Activated CD4-positive, alpha-beta T cell treated with anti-CD3 and anti-CD28 coated beads for 36 hours (primary cell): ENCODE measurements at places on chromosomes 16 and 17. TPM values are rescaled to one million over a fixed set of nuclear protein-coding genes. Genes with fewer than 3 reads are reported as not detected.

GRCh38 chr16:56339431-56340195, 85.7 kb downstream of the AMFR start:
- no peak for DNase-seq

DNA sequence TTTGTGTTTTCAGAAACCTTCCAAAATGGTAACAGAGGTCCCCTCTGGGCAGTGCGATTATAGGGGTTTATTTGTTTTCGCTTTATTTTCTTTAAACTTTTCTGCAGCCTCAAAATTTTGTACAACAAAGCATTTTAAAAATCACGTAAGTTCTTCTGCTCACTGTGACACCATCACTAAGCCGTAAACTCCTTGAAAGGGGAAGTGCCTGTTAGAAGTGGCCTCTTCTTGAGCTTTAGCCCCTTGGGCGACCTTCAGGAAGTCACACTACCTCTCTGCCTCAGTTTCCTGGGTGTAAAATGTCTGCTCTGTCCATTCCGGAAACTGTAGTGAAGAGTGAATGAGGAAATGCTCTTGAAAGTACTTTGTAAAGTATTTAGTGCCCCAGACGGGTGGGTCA, 26.6 kb downstream of the ARHGAP27 start:
- no peak for DNase-seq

DNA sequence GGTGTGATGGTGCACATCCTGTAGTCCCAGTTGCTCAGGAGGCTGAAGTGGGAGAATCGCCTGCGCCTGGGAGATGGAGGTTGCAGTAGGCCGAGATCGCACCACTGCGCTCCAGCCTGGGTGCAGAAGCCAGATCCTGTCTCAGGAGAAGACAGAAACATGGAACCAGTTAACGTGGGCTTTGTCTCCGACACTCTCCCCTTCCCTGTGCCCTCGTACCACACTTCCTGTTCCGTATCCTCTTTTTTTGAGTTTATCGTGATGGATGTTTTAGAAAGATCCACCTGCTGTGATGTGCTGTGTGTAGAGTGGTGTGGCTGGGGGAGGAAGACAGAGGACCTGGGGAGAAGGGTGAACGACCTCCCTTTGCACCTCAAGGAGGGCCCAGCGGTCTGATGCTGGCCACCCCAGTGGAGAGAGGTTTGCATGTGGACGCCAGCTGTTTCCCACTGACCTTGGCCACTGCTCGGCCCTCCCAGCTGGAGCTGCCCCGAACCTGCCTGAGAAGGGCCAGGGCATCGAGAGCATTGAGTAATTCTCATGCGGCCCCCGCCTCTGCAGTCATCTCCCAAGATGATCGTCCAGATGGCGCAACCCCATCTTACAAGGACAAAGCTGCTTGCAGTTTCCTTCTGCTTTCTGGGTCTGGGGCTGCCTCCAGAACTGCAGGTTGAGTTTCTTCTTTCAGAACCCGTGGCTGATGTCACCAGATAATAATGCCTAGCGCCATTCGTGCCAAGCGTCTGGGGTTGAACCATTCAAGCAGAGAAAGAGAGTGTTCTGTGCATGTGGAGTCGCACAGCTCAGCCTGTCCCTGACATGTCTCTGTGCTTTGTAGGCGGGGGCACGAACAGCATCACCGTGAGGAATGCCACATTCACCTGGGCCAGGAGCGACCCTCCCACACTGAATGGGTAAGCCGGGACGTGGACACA, 126.3 kb downstream of the ABCC1 start:
- no peak for DNase-seq

DNA sequence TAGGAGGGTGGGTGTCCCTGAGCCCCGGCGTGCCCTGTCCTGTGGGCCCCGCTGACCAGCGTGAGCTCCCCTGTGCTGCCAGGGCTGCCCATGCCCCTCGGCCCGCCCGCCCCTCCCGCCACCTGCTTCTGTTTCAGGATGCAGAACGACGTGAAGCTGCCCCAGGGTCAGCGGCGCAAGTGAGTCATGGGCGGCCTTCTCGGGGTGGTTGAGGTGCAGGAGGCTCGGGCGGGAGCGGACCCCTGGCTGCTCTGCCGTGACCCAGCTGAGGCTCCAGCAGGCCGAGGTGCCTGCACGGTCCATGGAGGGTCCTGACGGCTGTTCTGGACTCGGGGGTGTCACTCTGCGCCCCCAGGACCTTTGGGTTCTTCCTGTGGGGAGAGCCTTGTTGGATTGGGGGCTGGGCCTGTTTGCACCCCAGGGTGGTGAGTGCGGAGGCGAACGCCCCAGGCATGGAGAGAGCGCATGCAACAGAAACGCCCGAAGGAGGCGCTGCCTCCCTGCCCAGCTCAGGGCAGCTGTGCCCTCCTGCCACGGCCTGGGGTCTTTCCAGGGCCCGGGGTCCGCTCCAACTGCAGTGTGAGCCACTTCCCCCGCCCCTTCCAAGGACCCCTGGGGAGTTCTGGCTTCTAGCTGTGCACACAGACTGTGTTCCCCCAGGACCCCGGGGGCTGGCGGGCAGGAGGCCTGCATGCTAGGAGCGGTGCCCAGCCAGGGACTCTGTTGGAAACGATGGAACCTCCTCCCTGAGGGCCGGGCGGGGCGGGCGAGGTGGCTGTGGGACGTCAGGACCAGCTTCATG, 4.0 kb downstream of the SLC25A10 start:
- DNase-seq = no peak

GRCh38 chr16:26186091-26186615, 494.4 kb downstream of the HS3ST4 start:
- no peak for DNase-seq

- DNase-seq = no peak
These were observed 21.3 kb downstream of the UBN1 start for GRCh38 chr16:4868535-4868934.

The PHLPP2 gene
- total RNA-seq = 11.2 TPM

The SHISA6 gene
- total RNA-seq = not detected
